ENCODE measurements at places on chromosomes 13 and 19. TPM values are rescaled to one million over a fixed set of nuclear protein-coding genes. Genes with fewer than 3 reads are reported as not detected.

DNA sequence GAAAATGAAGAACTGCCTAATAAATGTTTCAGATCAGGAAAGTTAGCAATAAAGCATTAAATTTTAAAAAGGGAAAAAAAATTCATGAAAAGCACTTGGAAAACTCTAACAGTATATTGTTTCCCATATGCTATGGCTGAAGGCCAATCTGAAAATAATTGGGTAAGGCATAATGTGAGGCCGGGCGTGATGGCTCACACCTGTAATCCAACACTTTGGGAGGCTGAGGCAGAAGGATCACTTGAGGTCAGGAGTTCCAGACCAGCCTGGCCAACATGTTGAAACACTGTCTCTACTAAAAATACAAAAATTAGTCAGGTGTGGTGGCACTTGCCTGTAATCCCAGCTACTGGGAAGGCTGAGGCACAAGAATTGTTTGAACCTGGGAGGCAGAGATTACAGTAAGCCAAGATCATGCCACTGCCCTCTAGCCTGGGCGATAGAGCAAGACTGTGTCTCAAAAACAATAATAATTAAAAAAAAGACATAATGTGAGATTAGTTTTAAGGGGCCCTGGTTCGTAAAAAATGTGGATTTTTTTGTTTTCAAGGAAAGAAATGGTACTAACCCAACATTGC lies 15.2 kb downstream of the INTS6 start:
- H3K36me3 ChIP-seq, result no peaks in the 10 kb centered on the region
- no peak overlapping the region for H3K4me3 ChIP-seq
- no peak for DNase-seq
- no peak overlapping the region for H3K27ac ChIP-seq

DNA sequence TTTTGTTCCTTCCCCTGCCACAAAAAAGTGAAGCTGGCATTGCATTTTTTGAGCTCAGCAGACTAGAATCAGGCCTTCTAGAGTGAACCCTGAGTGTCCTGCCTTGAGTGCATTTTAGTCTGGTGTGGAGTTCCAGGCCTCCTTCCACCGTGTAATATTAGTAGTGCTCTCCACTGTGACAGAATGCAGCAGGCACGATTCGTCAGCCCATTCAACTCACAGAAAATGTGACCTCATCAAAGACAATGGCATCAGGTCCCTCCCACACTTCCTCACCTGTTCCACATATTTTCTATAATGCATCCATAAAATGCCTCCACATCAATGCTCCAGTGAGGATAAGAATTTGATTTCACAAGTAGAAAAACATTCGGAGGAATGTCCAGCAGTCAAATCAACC lies 227.6 kb downstream of the FGF9 start:
- H3K36me3 ChIP-seq, result no peaks in the 10 kb centered on the region
- H3K27ac ChIP-seq, result no peak overlapping the region
- no peaks in the 10 kb centered on the region for H3K27me3 ChIP-seq

DNA sequence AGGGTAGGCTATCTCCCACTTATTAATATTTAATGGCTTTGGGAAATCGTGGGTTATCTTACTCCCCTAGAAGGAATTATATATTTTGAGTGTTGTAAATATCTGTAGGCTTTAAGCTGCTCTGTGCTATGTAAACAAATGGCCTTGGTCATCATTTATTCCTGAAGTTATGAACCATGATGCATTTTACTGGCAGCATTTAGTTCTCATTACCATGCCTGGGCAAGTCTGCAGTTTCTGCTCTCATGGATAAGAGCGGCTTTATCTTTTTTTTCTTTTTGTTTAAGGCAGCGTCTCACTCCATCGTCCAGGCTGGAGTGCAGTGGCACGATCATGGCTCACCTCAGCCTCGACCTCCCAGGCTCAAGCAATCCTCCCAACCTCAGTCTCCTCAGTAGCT lies 156.1 kb downstream of the IRS2 start:
- no peaks in the 10 kb centered on the region for H3K36me3 ChIP-seq
- peak; percentile 16 for DNase-seq
- H3K27ac ChIP-seq, result no peak overlapping the region
- no peaks in the 10 kb centered on the region for H3K27me3 ChIP-seq
- H3K4me3 ChIP-seq, result no peak overlapping the region
- no peaks in the 10 kb centered on the region for H3K4me1 ChIP-seq

The SMIM24 gene
- total RNA-seq, result not detected

- no peak for DNase-seq
- no peak overlapping the region for H3K27ac ChIP-seq
- no peaks in the 10 kb centered on the region for H3K4me1 ChIP-seq
- no peaks in the 10 kb centered on the region for H3K36me3 ChIP-seq
Measured at GRCh38 chr13:44352671-44353070, 21.0 kb upstream of the SERP2 start.
